Regular cardiac myocyte (primary cell): ENCODE measurements at places on chromosomes 4 and X. TPM values are rescaled to one million over a fixed set of nuclear protein-coding genes. Genes with fewer than 3 reads are reported as not detected.

Gene CLTRN
- total RNA-seq: under 0.01 and 0.28 TPM in 2 replicates

Gene DRP2
- 2.5 and 9.6 TPM in 2 replicates for total RNA-seq

Gene TSPAN7
- 0.28 TPM in 1 of 2 replicates, not detected in the other for total RNA-seq

Gene RBM46
- total RNA-seq: not detected in 2 replicates

Gene NAP1L3
- total RNA-seq: 6.5 and 7.9 TPM in 2 replicates

Gene CPE
- total RNA-seq: 33.5 and 294 TPM in 2 replicates

Gene HCCS
- total RNA-seq: 24.5 and 49.7 TPM in 2 replicates

Gene DCHS2
- under 0.01 TPM in 1 of 2 replicates, not detected in the other for total RNA-seq

Gene ATP11C
- 51.3 and 56.4 TPM in 2 replicates for total RNA-seq
